Fibroblast of pulmonary artery (primary cell): ENCODE measurements at places on chromosomes 3 and 15.

- DNase-seq, result no peak
Measured at GRCh38 chr3:73469331-73469730, 155.4 kb downstream of the PDZRN3 start.

GRCh38 chr15:39692356-39693327 lies 90.0 kb downstream of the FSIP1 start:
- DNase-seq, result no peak

GRCh38 chr15:79826800-79827199 lies 70.0 kb downstream of the MTHFS start:
- DNase-seq, result no peak

DNA sequence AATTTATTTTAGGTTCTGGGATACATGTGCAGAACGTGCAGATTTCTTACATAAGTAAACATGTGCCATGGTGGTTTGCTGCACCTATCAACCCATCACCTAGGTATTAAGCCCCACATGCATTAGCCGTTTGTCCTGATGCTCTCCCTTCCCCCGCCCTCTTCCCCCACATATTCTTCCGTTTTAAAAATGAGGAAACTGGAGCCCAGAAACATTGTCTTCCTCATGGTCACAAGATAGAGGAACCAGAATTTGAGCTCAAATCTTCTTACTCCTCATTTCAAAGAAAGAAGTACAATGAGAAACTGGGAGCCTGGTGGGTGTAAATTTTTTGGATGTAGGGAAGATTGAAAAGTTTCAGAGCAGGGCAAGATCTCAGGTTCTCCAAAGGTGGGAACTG lies 56.1 kb upstream of the USP3 start:
- no peak for DNase-seq

- no peak for DNase-seq
Measured at GRCh38 chr3:335240-335639, 138.7 kb downstream of the CHL1 start.

- no peak for DNase-seq
Measured at GRCh38 chr3:57402675-57403074, 110.2 kb upstream of the ASB14 start.

DNA sequence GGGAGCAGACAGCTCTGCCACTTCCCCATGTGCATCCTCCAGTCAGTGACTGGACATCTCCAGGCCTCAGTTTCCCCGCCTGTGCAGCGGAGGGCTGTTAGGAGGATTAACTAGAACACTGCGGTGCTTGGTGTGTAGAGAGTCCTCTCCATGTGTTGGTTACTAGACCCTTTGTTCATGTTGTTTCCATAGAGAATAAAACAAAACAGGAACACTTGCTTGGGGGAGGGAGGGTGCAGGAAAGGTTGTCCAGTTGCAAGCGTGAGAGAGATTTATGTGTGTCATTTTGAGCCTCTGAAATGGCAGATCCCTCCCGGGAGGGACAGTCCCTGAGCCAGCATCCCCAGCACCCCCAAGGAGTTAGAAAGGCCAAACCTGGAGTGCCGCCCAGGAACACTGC lies 184.0 kb upstream of the LYSMD4 start:
- DNase-seq, result no peak

- DNase-seq, result no peak
Measured at GRCh38 chr15:90262426-90262825, 3.0 kb upstream of the NGRN start.

DNA sequence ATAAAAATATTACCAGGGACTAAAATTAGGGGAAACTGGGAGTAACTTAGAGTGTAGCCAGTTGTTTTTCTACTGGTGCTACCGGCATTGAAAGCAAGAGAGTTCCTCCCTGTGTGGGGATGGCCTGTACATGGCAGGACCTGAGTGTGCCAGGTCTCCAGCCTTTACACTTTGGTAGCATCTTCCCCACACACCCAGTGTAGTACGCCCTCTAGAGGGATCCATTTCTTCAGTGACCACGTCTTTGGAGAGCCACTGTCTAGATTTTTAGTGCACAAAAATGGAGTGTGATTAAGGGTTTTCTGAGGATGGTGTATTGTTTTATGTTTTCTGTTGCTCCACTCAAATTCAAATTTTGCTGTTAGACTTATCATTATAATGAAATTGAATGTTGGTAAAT lies 507.0 kb upstream of the TPRG1 start:
- DNase-seq, result no peak

- peak; percentile 79 for DNase-seq
Measured at GRCh38 chr15:57861815-57862586, 155.5 kb downstream of the POLR2M start.

DNA sequence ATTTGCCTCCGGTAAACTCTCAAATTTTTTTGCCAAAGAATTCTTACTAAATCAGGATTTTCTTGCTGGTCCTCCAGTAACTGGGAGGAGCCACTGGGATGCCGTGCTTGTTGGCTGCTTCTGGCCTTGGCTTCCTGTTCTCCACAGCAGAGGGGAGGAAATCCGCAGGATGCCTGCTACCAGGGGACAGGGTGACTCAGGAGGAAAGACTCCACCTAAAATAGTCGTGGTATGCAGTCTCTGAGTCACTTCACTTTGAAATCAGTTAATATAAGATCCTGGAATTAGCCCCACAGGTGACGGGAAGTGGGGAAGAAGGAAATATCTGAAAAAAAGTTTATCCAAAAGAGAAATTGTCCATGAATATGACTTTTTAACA lies 6.5 kb upstream of the TM4SF18 start:
- DNase-seq, result peak; percentile 98

GRCh38 chr3:126469479-126469878 lies 6.2 kb downstream of the ZXDC start:
- no peak for DNase-seq

DNA sequence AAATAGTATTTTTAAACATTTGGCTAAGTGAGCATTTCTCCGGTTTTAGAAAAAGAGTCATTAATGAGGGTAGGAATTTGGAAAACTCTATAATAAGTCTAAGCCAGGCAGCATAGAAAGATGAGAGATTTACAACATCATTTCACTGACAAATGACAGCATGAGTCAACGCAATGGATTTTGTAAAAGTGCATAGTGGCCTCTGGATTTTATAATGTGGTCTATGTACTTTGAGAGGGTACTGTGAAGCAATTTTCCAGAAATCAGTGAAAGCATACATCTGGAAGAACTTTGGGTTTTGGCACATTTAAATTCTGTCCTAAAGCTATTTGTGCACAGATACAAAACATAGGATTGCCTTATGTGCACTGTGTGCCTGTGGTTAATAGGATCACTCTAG lies 130.8 kb upstream of the CCNL1 start:
- peak; percentile 89 for DNase-seq

DNA sequence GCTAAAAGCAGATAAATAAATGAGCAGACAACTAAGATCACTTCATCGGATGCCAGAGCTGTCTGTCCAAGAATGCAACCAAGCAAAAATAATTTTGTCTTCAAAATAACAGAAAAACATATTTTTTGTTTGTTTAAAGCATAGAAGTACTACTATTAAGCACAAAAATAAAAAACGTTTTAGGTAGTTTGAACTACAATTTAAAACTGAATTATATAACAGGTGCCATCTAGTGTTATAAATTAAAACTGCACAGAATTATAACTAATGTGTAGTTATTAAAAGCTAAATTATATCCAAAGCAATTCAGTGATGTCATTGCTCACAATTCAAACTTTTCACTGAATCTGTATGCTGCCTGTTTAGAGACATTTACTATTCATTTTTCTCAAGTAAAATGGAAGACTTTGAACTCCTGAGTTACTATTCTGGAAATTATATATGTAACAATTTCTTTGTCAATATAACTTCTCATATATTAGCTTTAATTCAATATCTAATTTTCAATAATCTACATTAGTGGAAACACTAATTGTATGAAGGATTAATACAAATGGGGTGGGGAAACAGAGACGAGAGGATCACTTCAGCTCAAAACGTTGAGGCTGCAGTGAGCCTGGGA lies 29.5 kb downstream of the LINS1 start:
- DNase-seq, result peak; percentile 55

- DNase-seq, result no peak
Measured at GRCh38 chr3:193842029-193842798, 249.2 kb downstream of the OPA1 start.

GRCh38 chr3:113161661-113162060 lies 49.7 kb upstream of the BOC start:
- DNase-seq, result no peak

DNA sequence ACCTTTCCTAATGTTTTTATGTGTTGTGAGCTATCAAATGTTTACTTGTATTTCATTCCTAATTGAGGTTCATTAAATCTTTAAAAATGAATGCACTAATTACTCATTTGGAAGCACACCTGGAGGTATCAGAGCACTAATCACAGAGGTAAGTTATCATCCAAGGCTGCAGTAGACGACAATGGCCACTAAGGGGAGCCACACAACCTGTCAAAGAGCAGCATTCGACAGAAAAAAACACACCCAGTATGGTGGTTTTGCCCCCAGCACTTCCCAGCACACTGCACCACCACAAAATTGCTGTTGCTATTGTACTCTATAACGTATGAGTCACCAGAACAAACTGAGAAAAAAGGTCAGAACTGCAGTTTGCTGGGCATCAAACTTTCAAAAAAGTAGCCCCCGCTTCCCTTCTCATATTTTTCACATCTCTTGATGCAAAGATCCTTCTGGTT lies 205.9 kb upstream of the IGF1R start:
- peak; percentile 80 for DNase-seq

DNA sequence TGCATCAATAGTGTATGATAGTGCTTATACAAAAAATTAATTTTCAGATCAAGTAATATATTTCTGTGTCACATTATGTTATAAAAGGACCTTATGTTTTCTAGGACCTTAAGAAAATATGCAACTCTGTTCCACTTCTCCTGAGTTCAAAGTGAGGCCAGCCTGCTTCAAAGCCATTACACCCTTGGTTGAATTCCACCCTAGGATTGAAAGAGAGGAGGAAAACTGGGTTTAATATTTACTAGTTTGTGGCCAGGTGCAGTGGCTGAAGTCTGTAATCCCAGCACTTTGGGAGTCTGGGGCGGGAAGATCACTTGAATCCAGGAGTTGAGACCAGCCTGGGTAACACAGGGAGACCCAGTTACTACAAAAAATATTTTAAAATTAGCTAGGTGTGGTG lies 32.9 kb upstream of the NR1I2 start:
- no peak for DNase-seq
